DMS 273 treated with DMSO at 0.1 percent for 48 hours (cell line): ENCODE measurements at places on chromosomes 11 and 22.

GRCh38 chr11:126917531-126918204 lies 82.9 kb downstream of the KIRREL3 start:
- no peak for DNase-seq

- no peak for DNase-seq
These were observed 28.4 kb upstream of the SYT7 start for GRCh38 chr11:61609000-61609979.

DNA sequence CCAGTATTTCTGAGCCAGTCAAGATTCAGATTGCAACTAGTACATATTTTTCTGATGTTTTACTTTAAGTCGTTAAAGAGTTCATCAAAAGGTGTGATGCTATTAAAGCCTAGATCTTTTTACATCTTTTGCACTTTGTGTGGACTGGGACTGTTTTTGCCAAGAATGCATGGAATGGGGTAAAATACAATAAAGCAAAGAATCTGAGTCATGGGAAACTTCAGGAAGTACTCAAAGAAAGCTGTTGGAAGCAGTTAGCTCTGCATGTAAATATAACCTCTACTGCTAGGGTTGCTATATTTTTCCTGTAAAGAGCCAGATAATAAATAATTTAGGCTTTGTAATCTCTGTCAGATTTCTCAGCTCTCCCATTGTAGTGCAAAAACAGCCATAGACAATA lies 20.9 kb downstream of the ATXN10 start:
- DNase-seq = no peak

DNA sequence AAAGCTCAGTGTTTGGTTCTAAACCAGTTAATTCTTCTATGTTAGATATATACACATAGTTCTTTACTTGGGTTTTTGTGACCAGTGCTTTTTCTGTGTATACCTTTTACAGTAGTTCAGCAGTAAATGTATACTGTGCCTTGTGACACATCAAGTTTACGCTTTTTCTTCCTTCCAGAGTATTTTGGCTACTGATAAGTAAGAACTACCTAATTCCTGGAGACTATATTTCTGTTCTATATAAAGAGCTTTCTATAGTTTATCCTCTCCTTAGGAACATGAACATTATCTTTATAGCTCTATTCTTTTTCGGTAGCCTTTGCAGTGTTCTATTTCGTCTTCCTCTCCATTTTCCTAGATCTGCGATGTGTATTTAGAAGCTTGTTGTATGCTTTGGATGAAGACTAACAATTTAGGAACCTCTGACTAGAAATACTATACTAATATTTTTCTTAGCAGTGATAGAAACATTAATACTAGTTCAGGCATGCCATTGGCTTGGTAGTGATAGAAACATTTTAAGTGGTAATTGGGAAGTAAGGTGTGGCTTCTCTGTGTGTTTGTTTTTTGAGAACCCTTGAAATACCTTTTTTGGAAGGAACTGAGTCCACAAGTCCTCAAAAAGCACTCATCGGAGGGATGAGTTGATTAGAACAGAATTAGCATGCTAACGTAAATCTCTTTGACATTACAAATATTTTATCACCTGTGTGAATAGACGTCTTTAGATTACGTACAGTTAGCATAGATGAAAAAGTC lies 74.6 kb downstream of the ARHGEF12 start:
- no peak for DNase-seq
